ENCODE measurements at places on chromosomes 4 and X.

DNA sequence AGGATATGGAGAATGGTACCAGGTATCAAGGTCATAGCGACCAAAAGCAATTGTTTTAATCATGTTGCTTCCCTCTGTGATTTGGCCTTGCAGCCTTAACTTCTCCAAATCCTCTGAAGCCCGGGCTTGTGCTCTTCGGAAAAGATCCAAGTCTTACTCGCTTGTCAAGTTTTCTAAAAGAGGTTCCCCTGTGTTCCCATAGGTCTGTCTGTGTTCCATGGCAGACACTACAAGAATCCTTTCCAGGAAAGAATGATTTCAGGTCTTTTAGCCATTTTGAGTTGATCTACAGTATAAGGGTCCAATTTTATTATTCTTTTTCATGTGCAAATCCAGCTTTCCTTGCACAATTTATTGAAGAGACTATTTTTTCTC is 710.6 kb upstream of the DIAPH2 start:
- no peak for DNase-seq

DNA sequence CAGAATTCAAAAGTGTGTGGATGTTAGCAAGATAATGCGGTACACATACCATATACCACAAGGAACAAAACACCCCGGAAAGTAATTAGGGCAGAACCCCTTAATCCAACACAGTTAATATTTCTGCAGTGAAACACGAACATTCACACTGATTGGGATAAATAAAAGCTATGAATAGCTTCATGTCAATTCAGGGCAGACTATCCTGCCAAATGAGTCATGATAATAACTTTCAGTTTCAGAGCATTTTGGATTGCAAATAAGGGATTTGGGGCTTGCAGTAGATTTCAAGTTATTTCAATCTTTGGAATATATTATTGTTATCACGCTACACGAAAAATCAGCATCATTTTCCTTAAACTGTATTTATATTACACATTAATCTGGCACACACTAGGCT is 24.3 kb downstream of the IRF2 start:
- DNase-seq, result no peak

DNA sequence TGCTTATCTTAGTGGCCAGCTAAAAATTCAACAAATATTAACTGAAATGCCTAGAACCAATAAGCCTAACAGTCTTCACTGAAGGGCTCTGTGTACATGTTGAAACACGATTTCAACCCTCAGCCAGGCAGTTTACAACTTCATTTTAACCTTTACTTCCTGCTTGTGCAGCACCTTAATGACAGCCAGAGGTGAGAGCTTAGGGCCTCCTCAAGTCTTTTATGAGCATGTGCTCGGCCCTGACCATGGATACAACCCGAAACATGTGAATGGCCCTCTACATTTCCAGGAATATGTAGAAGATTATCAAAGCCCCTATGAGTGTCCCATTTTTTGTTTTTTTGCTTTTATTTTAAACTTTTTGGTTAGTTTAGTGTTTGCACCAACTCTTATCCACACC is 88.3 kb downstream of the MSN start:
- DNase-seq, result no peak

DNA sequence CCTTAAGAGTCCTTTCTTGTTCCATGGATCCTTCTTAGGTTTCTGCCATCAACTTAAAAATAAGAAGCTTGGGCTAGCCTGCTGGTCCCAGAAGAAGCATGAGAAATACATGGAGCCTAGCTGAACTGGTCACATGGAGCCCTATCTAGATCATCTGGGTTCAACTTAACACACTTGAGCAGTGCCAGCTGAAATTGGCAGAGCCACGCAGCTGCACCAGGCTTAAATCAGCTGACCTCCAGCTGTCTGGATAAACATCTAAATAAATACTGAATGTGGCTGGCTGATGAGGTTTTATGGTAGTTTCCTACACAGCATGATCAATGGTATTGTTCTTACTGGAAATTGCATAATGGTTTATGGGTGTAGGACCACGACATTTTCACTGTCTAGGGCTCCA is 598.4 kb upstream of the FAM241A start:
- DNase-seq, result no peak

- DNase-seq, result no peak
Measured at GRCh38 chr4:102553982-102554381, 52.8 kb downstream of the NFKB1 start.

DNA sequence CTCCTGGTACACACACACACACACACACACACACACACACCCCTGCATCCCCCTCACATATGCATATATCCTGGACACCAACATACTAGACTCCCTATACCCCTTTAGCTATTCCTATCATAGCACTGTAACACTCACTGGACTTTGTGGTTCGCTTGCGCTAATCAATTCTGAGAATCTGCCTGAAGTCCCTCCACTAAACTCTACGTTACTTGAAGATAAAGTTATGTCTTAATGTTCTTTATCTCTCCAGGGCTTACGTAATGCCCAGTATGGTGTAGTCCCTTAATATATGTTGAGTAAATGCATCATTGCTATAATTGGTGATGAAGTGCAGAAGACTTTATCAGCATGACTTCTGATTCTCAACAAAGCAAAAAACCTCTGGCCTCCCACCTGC is 32.3 kb downstream of the PTCHD1 start:
- DNase-seq, result no peak

DNA sequence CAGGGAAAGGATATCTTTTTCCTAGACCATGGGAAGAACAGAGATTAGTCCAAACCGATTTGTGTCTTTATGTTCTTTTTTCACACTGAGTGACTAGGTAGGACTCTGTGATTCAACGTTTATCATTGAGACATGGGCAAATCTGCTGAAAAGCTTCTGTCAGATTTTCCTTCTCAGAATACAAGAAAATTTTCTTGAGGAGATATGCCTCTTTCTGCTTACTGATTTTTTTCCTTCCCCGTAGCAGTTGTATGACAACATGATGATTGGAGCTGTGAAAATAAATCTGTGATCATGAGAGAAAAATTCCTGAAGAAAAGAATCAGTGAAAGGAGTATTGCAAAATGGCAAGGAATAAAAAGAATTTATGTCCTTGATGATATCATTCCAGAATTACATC is 130.6 kb upstream of the FAT4 start:
- DNase-seq, result no peak

- no peak for DNase-seq
Measured at GRCh38 chr4:39384563-39384962, 18.4 kb upstream of the RFC1 start.

DNA sequence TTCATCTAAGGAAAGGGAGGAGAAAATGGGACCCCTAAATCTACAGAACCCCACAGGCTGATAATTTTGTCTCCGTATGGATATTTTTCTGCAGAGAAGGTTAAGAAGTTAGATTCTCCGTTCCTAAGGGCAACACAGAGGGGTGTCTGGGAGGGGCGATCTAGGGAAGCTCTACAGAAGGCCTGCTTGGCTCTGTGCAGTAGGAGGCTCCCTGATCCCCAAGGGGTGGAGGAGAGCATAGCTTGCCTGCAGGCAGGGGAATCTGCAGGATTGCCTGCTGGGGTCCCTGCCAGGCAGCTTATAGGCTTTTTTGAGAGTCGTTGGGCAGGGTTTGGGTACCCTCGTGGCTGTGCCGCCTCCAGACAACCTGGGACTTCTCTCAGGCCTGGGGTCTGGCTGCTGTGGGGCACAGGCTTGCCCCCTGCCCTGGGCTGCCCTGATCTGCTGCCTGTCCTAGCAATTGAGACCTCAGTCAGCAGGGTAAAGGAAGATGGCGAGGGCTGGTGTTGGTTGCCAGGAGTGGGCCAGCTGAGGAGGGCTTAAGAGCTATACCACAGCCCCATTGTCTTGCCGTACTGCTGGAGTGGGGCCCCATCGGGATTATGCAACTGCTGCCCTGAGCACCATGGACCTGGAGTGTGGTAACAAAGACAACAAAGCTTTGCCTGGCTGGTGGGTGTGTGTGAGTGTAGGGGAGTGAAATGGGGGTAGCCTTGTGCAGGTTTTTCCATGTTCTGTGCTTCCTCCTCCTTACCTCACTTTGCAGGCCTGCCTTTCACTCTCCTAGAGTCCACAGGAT is 74.1 kb downstream of the EFNB1 start:
- DNase-seq, result no peak

- peak; percentile 25 for DNase-seq
Measured at GRCh38 chr4:138235419-138235952, 6.7 kb downstream of the SLC7A11 start.

DNA sequence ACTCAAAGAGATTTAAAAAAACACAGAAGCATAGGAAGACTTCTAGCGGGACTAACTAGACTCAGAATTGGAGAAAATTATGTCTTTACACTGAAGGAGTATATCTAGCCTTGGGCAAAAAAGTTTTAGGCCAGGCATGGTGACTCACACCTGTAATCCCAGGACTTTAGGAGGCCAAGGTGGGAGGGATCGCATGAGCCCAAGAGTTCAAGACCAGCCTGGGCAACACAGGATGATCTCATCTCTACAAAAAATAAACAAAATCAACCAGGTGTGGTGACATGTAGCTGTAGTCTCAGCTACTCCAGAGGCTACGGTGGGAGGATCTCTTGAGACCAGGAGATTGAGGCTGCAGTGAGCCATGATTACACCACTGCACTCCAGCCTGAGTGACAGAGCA is 99.5 kb downstream of the NEUROG2 start:
- no peak for DNase-seq

DNA sequence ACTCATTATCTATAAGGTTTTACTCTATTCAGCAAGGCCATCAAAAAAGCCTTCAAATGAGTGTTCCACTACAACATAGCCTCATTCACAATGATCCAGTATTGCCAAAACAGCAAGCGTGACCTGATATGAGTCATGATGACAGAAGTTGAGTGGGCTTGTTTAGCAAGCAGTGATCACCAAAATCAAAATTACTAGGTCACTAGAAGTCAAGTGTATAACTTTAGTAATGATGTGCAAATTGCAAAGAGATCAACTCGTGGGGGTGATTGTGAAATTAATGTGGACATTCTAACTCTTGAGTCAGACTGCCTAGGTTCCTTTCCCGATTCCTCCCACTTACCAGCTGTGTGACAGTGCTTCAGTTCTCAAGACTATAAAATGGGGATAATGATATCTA is 124.5 kb downstream of the CHM start:
- no peak for DNase-seq

GRCh38 chr4:163194593-163194992 is 27.9 kb upstream of the NAF1 start:
- DNase-seq, result no peak

DNA sequence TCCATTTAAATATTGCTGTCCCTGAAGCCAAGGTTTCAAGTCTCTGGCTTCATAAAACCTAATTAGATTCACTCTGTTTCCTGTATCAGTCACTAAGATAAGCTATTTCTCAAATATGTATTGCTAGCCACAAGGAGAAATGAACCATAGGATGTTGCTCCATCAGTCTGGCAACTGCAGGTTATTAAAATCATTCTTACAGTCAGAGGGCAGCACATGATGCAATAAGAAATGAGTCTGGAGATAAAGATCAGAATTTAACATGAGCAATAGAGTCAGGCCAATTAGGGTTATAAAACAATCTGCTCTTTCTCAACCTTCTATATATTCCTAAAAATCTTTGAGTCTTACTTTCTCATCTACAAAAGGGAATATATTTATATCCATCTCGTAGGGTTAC is 7.2 kb downstream of the PRKG2 start:
- DNase-seq, result no peak

GRCh38 chr4:76028350-76028765 is 5.1 kb upstream of the CXCL10 start:
- DNase-seq, result no peak

DNA sequence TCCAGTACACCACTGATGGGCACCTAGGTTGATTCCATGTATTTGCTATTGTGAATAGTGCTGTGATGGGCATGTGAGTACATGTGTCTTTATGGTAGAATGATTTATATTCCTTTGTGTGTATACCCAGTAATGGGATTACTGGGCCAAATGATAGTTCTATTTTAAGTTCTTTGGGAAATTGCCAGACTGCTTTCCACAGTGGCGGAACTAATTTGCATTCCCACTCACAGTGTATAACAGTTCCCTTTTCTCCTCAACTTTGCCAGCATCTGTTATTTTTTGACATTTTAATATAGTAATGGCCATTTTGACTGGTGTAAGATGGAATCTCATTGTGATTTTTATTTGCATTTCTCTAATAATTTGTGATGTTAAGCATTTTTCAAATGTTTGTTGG is 25.9 kb downstream of the CC2D2A start:
- no peak for DNase-seq
